ENCODE measurements at places on chromosomes 5 and 9.
A peak's percentile ranks its signal among the peaks of the same experiment; 100 is the strongest.

- H3K36me3 ChIP-seq: no peaks in the 10 kb centered on the region
- H3K4me1 ChIP-seq: no peaks in the 10 kb centered on the region
- DNase-seq: no peak
- H3K27me3 ChIP-seq: no peaks in the 10 kb centered on the region
- no peak overlapping the region for H3K4me3 ChIP-seq
- H3K27ac ChIP-seq: no peak overlapping the region
Observed at GRCh38 chr9:119029886-119030285, 339.3 kb downstream of the BRINP1 start.

GRCh38 chr5:148383564-148384379, at the start of gene FBXO38:
Gene FBXO38 (plus strand): TSS chr5:148383958. CDS start chr5:148394777, 10,819 bp downstream.
- DNase-seq: peak; percentile 97
- no peaks in the 10 kb centered on the region for H3K27me3 ChIP-seq
- H3K4me1 ChIP-seq: no peaks in the 10 kb centered on the region
- no peak within 1 kb of the TSS for H3K27ac ChIP-seq
- H3K36me3 ChIP-seq: no peaks in the 10 kb centered on the region
- peak within 1 kb of the TSS; percentile 77 for H3K4me3 ChIP-seq

GRCh38 chr9:92055624-92056023, 59.6 kb downstream of the SPTLC1 start:
- peak; percentile 37 for DNase-seq
- no peaks in the 10 kb centered on the region for H3K36me3 ChIP-seq
- H3K4me1 ChIP-seq: peaks cover 3% of the 10 kb centered on the region
- no peak overlapping the region for H3K4me3 ChIP-seq

DNA sequence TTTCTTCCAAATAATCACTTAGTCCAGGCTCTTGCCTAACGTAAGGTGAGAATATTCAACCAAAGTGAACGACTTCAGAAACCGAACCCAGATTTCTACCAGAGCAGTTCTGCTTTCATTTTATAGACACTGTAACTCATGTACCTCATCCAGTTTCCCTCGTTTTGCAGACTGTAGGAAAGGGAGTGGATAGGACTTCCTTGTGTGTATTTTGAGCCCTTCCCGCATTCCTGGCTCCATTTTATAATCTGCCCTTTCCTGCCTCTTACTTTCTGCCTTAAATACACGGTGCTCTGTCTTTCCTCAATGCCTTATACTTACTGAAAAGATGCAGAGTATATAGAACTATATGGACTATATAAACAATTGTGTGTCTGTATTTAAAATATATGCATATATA, 20.8 kb downstream of the MINAR2 start:
- DNase-seq: no peak
- no peaks in the 10 kb centered on the region for H3K4me1 ChIP-seq
- no peaks in the 10 kb centered on the region for H3K27me3 ChIP-seq
- no peak overlapping the region for H3K27ac ChIP-seq

- no peak overlapping the region for H3K27ac ChIP-seq
- no peaks in the 10 kb centered on the region for H3K4me1 ChIP-seq
- H3K4me3 ChIP-seq: no peak overlapping the region
- H3K27me3 ChIP-seq: peaks cover 6% of the 10 kb centered on the region
- H3K36me3 ChIP-seq: no peaks in the 10 kb centered on the region
- no peak for DNase-seq
Observed at GRCh38 chr9:69674112-69674685, 2.0 kb upstream of the APBA1 start.

DNA sequence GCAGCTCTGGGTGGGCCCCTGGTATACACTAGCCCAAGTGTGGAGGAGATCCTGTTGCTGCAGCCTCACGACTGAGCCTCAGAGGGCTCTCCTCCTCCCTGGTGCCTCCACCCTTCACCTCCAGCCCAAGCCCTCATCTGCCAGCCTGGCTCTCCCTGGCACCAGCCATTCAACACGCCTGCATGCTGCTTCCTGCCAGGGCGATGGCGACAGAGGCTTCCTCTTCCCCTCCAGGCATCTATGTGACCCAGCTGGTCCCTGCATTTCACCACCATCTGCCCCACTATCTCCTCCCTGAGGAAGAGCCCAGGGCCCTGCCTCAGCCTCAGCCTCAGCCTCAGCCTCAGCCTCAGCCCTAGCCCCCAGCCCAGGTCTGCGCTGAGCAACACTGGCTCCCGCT, 54.8 kb upstream of the ANGPTL2 start:
- H3K27ac ChIP-seq: no peak overlapping the region
- H3K4me3 ChIP-seq: no peak overlapping the region
- no peaks in the 10 kb centered on the region for H3K4me1 ChIP-seq

DNA sequence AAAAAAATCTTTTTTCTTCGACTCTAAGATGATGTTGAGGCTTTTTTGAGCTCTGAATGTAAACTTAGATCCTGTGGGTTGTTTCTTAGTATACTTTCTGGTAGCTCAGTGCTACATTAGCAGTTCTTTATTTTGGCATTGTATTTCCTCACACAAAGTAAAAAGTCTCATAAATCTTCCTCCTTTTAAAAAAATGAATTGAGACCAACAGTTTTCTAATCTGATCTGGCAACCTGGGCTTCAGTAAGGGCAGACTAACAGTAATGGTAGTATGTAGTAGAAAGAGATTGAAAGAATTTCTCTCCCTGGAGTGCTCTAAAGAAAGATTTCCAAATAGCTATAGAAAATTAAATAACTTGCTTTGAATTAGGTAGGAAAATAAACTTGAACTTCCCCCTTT, 31.4 kb downstream of the ZCCHC7 start:
- no peak for DNase-seq
- H3K27me3 ChIP-seq: no peaks in the 10 kb centered on the region
- no peaks in the 10 kb centered on the region for H3K36me3 ChIP-seq
- no peak overlapping the region for H3K27ac ChIP-seq
- H3K4me3 ChIP-seq: no peak overlapping the region
- H3K4me1 ChIP-seq: no peaks in the 10 kb centered on the region

DNA sequence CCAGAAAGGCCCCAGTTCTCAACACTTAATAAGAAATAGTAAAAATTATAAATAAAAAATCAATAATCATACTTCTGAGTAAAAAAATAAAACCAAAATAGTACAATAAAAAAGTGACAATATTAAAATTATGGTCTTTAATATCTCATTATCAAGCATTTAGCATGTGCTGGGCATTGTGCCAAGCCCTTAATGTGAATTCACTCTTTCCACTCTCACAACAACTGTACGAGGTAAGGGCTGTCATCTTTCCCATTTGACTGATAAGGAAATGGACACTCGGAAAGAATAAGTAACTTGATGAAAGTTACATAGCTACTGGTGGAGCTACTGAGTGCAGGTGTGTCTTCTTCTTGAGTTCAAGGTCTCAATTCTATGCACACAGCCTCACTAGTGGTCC, 43.6 kb downstream of the SEC61B start:
- no peaks in the 10 kb centered on the region for H3K27me3 ChIP-seq
- H3K27ac ChIP-seq: no peak overlapping the region
- no peaks in the 10 kb centered on the region for H3K36me3 ChIP-seq
- DNase-seq: no peak

- DNase-seq: no peak
- H3K27ac ChIP-seq: no peak overlapping the region
Observed at GRCh38 chr5:81208904-81209303, 24.2 kb upstream of the CKMT2 start.

GRCh38 chr5:107917983-107918382, 247.2 kb upstream of the EFNA5 start:
- no peak for DNase-seq
- no peaks in the 10 kb centered on the region for H3K27me3 ChIP-seq
- H3K4me3 ChIP-seq: no peak overlapping the region
- no peaks in the 10 kb centered on the region for H3K36me3 ChIP-seq
- no peak overlapping the region for H3K27ac ChIP-seq

DNA sequence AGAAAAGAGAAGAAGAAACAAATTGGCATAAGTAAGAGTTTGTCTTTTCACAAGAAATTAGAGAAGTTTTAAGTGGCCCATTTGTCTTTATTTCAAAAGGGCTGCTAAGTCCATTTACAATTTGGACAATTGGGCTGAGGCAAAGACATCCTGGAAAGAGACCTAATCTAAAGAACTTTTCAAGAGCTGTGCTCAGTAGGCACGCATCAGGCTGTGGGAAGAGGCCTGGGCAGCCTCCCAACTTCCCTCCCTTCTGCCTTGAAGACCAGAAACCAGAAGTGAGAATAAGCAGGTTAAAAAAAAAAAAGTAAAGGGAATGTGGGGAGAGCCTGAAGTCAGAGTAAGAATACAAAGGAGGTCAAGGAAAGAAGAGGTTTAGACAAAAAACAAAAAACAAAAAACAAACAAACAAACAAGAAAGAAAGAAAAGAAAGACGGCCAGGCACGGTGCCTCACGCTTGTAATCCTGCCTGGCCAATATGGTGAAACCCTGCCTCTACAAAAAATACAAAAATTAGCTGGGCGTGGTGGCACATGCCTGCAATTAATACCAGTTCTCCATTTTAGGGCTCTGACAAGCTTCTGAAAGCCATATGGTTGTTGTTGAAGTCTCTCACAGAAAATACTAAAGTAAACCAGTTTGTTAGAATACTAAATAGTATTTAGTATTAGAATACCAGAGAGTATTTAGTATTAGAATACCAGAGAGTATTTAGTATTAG, 48.0 kb upstream of the CEP78 start:
- no peak overlapping the region for H3K4me3 ChIP-seq
- no peaks in the 10 kb centered on the region for H3K4me1 ChIP-seq
- no peak for DNase-seq
- no peaks in the 10 kb centered on the region for H3K36me3 ChIP-seq
- H3K27me3 ChIP-seq: no peaks in the 10 kb centered on the region

DNA sequence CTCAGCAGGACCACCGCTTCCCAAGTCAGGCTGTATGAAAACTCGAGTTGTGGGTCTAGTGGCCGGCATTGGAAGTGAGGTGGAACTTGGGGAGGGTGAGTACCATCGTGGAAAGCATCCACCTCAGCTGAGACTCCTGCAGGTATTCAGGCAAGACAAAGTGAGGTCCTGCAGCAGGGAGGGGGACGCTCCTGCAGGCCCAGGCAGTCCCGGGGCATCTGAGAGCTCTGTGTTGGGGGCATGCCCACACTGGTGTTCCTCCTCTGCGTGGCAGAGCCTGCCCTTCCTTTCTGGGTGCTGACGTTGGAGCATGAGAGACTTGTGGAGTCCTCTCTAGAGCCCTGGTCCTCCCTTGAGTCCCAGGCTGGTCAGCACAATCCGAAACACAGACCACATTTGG, 187.7 kb downstream of the CACNA1B start:
- no peaks in the 10 kb centered on the region for H3K27me3 ChIP-seq
- no peak for DNase-seq
- H3K36me3 ChIP-seq: no peaks in the 10 kb centered on the region
- no peak overlapping the region for H3K27ac ChIP-seq
- H3K4me3 ChIP-seq: no peak overlapping the region

GRCh38 chr5:40499518-40500273, 180.0 kb upstream of the PTGER4 start:
- H3K4me1 ChIP-seq: no peaks in the 10 kb centered on the region
- DNase-seq: no peak
- no peak overlapping the region for H3K27ac ChIP-seq
